ENCODE measurements at places on chromosomes 2 and 18. TPM values are rescaled to one million over a fixed set of nuclear protein-coding genes. Genes with fewer than 3 reads are reported as not detected.

DNA sequence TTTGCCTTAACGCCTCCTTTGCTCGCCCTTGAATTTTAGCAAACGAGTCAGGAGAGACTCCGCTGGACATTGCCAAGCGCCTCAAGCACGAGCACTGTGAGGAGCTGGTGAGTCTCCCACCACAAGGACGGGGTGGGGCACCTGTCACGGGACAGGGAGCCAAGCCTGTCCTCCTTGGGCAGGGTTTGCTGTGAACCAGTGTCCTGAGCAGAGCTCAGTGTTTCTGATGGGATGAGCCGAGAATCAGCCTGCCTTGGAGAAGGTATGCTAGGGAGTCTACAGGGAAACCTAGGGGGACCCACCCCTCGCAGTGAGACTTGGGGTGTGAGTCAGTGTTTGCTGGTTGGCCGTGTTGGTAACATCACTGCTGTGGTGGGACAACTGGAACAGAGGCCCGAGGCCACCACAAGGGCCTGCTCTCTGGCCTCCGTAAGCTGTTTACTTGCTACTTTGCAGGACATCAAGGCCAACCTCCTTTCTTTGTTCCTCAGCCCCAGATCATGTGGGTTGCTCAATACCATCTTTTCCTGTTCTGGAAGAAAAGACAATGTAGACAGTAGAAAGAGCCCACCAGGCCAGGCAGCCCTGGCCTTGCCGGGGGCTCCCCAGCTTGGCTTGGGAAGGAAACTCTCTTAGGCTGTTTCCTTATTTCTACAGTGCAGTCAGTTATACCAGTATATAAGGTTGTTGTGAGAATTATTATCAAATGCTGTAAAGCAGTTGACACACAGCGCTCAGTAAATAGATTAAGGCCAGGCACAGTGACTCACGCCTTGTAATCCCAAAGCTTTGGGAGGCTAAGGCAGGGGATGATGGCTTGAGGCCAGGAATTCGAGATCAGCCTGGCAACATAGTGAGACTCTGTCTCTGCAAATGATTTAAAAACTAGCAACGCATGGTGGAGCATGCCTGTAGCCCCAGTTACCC lies 42.4 kb downstream of the ITGB1BP1 start:
- DNase-seq, result no peak

DNA sequence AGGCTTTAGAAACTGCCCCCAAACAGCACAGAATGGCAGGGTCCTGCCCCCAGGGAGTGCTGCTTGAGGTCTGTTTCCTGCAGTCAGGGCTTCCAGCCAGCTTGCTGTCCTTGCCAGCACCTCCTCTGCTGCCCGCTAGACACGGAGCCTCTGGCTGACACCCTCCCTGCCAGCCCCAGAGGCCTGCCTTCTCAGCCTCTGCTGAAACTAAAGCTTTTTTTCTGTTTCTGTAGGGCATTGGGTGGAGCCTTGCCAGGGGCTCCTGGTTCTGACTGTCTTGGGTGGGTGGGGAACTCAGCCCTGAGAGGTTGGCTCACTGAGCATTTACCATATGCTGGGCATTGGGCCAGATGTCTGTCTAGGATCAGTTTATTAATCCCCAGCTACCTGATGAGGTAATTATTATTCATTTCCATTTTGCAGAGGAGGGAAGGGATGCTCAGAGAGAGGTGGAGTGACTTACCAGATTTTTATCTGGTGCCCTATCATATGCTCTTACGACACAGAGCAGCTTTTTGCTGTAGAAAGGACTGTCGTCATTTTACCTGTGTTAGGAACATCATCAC lies 35.4 kb downstream of the INPP4A start:
- no peak for DNase-seq

GRCh38 chr2:1741851-1742250 lies 2.5 kb downstream of the PXDN start:
- DNase-seq, result no peak

- no peak for DNase-seq
Observed at GRCh38 chr2:49794396-49794795, 640.1 kb upstream of the FSHR start.

- DNase-seq, result no peak
Observed at GRCh38 chr18:4276953-4277585, 178.0 kb downstream of the DLGAP1 start.

DNA sequence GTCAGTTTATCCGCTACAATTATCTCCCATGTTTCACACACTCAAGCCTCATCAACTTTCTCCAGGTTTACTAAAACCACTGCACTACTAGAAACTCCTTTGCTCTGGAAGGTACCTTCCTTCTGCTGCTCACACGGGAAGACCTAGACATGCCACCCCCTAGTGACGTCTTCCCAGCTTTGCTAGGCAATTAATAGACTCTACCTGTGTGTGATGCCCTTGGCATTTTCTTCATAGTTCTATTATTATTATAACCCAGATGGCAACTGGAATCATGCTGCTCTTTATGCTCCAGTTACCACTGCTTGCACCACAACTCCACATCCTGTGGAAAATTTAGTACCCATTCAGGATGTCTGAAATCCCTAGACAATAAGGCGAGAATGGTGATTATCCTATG lies 42.4 kb downstream of the CACNB4 start:
- no peak for DNase-seq

- DNase-seq, result no peak
Observed at GRCh38 chr2:33509908-33510585, 33.6 kb downstream of the RASGRP3 start.

Gene SP5
- 2.7 TPM for total RNA-seq

Gene IL18RAP
- not detected for total RNA-seq

Gene MERTK
- 27.3 TPM for total RNA-seq

Gene AQP12B
- total RNA-seq, result not detected

Gene DSEL
- total RNA-seq, result 6.4 TPM

Gene TFCP2L1
- total RNA-seq, result 0.16 TPM

All from mesothelial cell of epicardium (in vitro differentiated cells).